NCI-H774 (cell line): ENCODE measurements at places on chromosomes 1 and 21.

- DNase-seq, result no peak
Observed at GRCh38 chr1:224959115-224959514, 29.6 kb downstream of the DNAH14 start.

GRCh38 chr21:24118738-24119459, 1488.4 kb downstream of the MRPL39 start:
- no peak for DNase-seq

- no peak for DNase-seq
Observed at GRCh38 chr1:156151093-156151688, 2.2 kb upstream of the SEMA4A start.

DNA sequence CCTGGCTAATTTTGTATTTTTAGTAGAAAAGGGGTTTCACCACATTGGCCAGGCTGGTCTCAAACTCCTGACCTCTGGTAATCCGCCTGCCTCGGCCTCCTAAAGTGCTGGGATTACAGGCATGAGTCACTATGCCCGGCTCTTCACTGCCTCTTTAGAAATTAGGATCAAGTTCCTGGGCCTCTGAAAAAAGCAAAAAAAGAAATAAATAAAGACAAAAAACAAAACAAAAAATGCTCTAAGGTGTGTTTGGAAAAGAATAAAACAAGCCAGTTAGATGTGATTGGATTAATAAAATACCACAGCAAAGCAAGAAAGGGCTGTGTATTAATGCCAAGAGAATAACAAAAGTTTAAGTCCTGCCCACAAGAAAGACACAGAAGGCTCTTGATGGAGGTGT, 4.2 kb upstream of the ABCB10 start:
- no peak for DNase-seq
